ENCODE measurements at places on chromosomes 5 and 9.

DNA sequence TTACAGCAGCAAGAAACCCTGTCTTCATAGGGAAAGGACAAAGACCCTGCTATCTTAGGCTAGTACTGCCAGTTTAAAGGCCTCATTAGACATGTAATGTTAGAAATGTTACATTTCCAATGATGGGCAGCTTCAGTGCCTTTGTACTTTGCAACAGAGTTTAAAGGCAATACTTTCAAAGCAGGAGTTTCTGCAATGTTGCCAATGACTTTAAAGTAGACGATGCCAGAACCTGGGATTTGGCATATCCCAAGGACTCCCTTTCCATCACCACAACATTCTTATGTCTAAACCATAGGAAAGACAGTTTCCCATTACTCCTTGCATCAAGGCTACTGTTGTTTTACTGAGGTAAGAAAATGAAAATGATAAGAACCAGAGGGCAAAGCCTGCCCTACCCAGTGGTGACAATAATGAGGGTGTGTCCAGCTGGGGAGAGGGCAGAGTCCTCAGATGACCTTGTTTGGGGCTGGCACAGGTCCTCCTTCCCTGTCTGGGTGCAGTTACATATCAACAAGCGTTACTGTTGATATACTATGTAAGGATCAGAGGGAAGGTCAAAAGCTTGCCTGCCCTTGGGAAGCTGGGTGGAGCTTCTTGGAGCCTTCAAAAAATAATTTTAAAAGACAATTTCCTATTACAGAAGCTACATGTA lies 27.5 kb upstream of the MLANA start:
- no peak for DNase-seq

DNA sequence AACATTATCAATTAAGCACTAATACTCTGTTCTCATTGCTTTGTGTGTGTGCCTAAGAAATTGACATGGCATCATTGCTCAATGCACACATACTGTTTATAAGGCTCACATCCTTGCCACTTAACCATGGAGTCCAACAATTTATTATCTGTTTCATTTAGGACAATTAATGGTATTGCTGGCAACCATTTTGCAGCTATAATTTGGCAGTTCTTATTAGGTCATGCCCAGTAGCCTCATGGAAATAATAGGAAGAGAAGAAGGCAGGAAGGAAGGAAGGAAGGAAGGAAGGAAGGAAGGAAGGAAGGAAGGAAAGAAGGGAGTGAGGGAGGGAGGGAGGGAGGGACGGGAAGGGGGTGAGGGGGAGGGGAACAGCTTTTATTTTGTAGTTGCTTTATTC lies 285.5 kb upstream of the SLC24A2 start:
- DNase-seq = no peak

DNA sequence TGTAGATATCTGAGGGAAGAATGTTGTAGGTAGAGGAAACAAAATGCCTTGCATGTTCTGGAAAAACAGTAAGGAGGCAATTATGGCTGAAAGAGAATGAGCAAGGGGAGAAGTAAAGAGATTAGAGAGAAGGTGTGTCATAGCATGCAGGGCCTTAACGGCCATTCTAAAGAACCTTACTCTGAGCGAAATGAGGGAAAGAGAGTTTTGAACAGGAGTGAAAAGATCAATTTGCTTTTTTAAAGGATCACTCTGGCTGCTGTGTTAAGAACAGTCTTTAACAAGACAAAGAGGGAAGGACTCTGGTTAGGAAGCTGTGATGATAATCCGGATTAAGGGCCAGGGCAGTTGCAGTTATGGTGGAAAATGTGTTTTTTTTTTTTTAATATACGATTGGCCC lies 22.6 kb downstream of the PTBP3 start:
- no peak for DNase-seq

DNA sequence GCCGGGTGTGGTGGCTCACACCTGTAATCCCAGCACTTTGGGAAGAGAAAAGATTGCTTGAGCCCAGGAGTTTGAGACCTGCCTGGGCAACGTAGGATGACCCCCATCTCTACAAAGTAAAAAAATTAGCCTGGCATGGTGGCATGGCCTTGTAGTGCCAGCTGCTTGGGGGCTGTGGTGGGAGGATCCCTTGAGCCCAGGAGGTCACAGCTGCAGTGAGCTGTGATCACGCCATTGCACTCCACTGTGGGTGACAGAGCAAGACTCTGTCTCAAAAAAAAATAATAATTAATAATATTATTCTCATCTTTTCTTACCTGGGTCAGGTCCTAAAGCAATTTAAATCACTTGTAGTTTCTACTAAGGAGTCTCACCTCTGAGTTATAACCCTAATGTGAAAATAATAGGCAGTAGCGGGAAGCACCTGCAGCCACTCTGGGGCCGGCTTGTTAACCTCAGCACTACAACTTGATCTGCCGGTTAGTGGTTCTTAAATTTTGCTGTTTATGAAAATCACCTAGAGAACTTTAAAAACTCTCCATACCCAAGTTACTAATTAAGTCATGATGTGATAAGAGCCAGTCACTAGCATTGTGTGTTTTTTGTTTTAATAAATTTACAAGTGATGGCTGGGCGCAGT lies 29.4 kb upstream of the PCAT7 start:
- DNase-seq = no peak

GRCh38 chr5:32332361-32332760 lies 19.6 kb upstream of the MTMR12 start:
- no peak for DNase-seq

DNA sequence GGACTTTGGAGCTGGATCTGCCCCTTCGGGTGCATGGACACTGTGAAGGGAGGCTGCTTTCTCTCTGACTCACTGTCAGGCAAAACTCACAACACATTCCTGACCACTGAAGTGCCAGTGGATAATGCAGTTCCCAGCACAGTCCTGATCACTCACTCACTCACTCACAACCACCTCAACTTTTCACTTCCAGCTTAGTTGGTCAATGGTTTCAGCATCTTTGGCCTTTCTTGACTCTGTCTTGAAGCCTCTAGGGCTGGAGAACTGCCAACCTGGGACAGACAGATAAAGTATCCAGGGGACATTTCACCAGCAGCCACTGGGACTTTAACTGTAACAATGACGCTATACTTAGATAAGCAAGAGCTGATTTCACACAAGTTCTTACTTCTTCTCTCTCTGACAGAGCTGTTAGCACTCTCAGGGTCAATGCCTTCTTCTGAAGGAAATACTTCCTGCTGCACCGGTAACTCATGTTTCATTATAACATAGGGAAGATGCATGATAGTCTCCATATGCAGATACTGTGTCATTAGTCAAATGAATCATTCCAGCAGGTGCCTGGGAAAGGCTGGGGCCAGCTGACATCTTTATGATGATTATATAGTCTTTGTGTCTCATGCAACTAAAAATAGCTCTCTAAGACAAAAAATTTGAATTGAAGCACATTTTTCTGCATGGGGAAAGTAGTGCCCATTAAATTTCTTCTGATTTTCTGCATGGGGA lies 499.0 kb downstream of the SEMA5A start:
- DNase-seq = no peak

- no peak for DNase-seq
These were observed 221.2 kb downstream of the TMEM167A start for GRCh38 chr5:82855893-82856550.

DNA sequence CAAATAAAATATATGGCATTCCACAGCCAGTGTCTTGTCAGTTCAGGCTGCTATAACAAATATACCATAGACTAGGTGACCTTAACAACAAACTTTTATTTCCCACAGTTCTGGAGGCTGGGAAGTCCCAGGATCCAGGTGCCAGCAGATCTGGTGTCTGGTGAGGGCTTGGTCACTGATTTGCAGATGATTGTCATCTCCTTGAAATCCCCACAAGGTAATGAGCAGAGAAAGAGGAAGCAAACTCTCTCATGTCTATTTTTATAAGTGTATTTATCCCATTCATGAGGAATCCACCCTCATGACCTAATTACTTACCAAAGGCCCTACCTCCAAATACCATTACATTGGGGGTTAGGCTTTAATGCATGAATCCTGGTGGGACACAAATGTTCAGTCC lies 663.2 kb downstream of the TLR4 start:
- no peak for DNase-seq

- no peak for DNase-seq
These were observed 131.2 kb downstream of the RGS3 start for GRCh38 chr9:113594484-113595299.

- no peak for DNase-seq
These were observed 59.1 kb upstream of the NIPAL4 start for GRCh38 chr5:157400741-157401495.

DNA sequence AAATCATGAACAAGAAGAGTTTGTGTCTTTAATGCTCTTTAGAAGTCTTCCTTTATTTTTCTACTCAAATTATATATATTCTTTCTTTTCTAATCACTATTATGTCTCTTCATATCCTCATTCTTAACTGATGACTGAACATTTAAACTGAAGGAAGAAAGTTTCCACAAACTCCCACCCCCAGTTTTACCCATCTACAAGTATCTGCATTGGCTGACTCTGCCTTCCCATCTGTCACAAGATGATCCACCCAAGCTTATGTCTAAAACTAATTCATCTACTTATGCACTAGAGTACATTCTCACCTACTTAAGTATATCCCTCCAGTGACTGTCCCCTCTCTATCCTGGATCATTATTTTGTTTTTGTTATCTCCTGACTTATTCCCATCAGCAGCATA lies 344.5 kb downstream of the PRR16 start:
- DNase-seq = no peak

- DNase-seq = no peak
These were observed 60.1 kb downstream of the FAM174A start for GRCh38 chr5:100595152-100595811.

DNA sequence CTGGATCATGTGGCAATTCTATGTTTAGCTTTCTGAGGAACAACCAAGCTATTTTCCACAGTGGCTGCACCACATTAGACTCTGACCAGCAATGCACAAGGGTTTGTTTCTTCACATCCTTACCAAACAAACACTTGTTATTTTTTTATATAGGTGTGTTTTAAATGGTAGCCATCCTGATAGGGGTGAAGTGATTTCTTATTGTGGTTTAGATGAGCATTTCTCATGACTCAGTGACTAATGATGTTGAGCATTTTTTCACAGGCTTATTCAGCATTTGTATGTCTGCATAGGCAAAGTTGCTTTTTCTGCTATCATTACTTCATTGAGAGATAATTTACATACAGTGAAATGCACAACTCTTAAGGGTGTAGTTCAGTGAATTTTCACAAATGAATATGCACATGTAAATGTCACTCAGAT lies 36.0 kb downstream of the ANKRD33B start:
- no peak for DNase-seq

DNA sequence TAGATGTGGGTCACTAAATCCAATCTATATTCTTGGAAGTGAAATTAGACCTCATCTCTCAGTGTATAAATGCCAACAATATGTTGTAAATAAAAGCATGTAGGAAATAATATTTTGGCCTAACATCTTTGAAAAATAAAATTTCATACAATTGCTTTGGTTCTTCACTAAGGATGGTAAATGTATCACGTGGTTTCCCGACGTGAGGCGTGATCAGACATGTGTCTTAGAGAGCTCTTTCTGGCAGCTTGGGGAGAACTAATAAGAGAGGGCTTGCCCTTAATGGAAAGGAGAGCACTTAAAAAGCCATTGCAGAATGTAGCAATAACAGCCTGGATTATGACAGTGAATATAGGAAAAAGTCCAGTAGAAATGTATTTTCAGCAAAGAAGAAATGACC lies 602.6 kb downstream of the CDH12 start:
- no peak for DNase-seq

GRCh38 chr5:146745931-146746577 lies 132.5 kb downstream of the PPP2R2B start:
- no peak for DNase-seq

DNA sequence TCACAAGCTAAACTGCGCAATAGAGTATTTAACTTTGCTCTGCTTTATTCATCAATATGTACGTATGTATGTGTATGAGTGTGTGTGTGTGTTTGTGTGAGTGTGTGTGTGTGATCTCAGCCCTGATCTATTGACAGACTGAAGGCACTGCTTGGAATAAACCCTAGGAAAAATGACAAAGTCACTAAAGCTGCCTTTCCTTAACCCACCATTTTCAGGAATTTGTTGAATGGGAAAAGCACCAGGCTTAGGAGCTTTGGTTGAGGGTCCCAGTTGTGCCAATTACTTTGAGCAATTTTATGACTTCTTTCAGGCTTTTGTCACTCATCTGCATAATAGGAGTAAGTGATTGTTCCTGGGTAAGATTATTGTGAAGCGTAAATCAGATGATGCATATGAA lies 108.6 kb upstream of the TLR4 start:
- DNase-seq = no peak

- no peak for DNase-seq
These were observed 61.0 kb upstream of the TARS1 start for GRCh38 chr5:33379757-33380156.

DNA sequence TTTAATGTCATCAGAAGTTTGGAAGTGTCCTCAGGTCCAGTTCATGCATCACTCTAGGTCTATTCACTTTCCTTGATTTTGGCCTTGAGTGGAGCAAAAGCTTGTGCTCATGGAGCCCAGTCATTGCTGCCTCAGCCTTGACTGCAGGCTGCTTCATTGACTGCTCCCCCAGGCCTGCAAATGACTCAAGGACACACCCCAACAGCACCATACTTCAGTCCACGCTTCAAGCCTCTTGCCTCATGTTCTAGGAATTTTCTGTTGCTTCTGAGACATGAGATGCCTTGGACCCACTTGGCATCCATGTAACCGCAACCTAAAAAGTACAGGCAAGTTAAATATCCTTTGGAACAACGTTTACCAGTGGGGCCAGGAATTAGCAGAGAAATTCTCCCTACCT lies 193.7 kb downstream of the PIK3R1 start:
- no peak for DNase-seq

DNA sequence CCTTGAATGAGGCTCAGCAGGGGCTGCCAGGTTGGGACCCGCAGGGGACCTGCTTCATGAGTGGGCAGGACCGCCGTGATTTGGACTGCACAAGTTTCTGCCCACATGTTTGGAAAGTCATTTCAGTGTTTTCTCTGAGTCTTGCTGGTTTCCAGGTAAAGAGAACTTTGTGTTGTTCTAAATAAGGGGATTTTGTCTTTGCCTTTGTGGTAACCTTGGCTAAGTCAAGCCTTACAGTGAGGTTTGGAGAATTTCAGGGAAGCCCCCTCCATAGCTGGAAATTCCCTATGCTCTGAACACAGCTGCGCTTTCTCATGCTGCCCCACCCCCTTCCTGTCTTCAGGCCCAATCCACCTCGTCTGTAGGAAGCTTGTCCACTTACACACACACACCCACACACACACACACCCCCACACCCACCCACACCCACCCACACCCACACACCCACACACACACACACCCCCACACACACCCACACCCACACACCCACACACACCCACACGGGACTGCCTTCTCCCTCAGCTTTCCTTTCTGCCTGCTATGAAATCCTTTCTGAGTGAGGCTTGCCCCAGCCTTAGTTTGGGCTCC lies 270.1 kb downstream of the HSPA4 start:
- DNase-seq = no peak

GRCh38 chr9:109886041-109886440 lies 106.0 kb downstream of the PALM2AKAP2 start:
- no peak for DNase-seq

- DNase-seq = no peak
These were observed 28.0 kb downstream of the GLT6D1 start for GRCh38 chr9:135611142-135611874.

- DNase-seq = no peak
These were observed 52.9 kb downstream of the ARHGAP26 start for GRCh38 chr5:142823126-142823525.

GRCh38 chr5:81426359-81427030 lies 32.6 kb upstream of the ACOT12 start:
- no peak for DNase-seq

GRCh38 chr5:123094919-123095797 lies 6.1 kb downstream of the PRDM6 start:
- DNase-seq = no peak
